ENCODE measurements at places on chromosomes 1 and 21.

- peak; percentile 59 for DNase-seq
Measured at GRCh38 chr1:201877877-201878401, 10.8 kb upstream of the SHISA4 start.

DNA sequence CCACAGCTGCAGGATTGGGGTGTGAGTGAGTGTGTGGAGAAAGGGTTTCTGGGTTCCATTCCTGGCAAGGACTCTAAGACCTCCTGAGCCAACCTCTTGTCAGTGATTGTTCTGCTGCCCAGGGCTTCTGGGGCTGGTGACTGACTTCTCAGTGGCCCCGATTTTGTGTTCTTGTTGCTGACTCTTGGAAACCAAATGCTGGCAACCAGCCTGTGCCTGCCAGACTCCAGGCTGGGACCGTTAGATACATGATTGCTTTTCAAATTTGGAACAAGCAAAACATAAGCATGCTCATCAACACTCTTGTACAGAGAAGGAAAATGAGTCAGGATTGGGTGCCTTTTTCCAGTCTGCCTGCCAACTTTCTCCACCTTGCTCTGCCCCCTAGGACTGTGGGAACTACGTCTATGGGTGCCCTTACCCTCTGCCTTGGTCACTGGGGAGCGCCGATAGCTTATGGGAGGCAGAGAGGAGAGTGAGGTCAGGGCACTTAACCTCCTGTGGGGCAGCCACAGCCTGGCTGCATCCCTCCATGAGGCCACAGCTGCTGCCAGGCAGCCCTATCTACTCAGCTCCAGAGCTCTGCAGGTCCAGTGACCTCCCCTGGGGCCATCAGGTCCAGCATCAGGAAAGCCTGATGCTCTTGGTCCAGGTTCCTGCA lies 39.3 kb upstream of the EPS8L3 start:
- DNase-seq: no peak

DNA sequence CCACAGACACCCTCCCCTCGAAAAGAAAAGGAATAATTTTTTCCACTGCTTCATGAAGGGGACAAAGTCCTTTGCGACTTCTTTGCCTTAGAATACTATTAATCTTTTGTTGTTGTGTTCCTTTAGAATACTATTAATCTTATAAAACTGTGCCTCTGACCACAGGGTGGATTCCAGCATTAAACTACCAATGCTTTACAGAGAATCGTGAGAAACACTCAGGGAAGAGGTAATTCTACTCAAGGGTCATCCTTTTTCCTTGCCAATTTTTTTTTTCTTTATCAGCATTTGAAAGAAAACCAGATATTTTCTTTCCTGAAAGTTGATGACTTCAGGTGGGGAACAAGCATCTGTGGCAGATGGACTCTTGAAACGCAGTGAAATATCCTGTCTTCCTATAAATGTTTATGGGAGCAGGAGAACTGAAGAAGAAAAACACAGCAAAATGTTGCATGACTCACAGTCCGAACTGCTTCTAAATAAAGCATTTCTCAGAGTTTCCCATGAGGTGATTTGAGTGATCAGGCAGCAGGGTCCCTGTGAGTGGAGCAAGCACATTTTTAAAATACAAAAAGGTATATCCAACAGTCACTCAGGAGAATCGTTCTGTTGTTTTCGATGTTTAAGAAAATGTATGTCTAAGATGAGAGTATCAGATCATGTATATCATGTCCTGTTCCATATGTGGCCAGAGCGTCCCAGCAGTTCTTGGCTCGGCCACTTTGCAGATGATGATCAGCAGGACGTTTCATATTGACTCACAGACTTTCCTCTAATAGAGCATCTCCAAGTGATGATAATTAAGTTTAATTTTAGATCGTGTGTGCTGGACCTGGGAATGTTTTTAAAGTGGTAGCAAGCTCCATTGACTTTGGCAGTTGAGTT lies 154.2 kb upstream of the RUNX1 start:
- peak; percentile 58 for DNase-seq

DNA sequence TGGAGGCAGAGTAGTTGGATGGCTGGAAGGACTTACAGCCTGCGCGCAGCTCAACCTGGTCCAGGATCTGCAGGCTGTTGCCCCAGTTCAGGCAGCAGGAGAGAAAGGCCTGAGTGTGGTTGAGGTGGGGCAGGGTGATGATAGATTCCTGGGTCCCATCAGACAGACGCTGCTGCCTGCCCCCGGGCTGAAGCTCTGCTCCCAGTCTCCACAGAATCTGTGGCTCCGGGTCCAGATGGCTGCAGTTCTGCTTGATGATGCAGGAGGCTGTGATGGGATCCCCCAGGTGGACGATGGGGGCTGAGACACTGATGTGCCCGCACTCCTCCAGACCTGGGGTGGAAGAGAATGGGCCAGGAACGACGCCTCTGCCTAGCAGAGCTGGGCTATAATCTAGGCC lies 7.4 kb downstream of the CSF3R start:
- DNase-seq: no peak

DNA sequence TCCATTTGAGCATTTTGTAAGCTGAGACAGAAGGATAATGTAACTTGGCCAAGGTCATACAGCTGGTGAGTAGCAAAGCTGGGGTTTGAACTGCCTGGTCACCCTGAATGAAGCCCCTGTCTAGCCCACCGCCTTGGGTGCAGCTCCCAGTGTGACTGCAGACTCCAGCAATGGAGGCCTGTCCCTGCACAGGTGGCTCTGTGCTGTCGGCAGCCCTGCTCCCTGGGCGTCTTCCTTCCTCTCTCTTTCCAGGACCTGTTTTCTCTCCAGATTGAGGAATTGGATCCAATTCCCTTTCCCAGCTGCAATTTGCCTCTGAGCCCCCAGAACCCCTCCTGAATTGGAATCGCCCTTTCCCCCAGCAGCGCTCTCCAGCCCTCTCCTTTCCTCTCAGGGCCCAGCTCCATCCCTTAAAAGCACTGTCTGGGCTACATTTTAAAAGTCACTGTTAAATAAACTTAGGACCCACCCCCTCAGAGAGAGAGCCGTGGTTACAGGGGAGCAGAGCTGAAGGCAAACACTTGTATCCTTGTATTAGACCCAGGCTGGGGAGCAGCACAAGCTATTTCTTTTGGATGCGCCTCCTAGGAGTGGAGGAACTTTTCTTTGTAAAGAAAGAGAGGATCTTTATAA lies 161.4 kb upstream of the LMO4 start:
- DNase-seq: no peak

- DNase-seq: no peak
Measured at GRCh38 chr1:9397997-9398526, 105.4 kb downstream of the SPSB1 start.

GRCh38 chr1:216824511-216824910 lies 101.3 kb upstream of the ESRRG start:
- no peak for DNase-seq

- peak; percentile 68 for DNase-seq
Measured at GRCh38 chr1:54934869-54935268, 45.6 kb upstream of the TMEM61 start.

DNA sequence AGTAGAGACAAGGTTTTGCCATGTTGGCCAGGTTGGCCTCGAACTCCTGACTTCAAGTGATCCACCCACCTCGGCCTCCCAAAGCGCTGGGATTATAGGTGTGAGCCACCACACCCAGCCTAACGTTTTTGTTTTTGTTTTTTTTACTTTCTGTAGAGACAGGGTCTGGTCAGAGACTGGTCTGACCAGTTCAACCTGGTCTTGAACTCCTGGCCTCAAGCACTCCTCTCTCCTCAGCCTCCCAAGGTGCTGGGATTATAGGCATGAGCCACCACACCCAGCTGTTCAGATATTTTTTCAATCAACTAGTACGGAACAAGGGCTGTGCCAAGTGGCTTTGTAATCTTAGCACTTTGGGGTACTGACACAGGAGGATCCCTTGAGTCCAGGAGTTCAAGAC lies 209.5 kb downstream of the RERE start:
- DNase-seq: no peak

- DNase-seq: no peak
Measured at GRCh38 chr1:240363315-240363714, 248.6 kb downstream of the GREM2 start.

DNA sequence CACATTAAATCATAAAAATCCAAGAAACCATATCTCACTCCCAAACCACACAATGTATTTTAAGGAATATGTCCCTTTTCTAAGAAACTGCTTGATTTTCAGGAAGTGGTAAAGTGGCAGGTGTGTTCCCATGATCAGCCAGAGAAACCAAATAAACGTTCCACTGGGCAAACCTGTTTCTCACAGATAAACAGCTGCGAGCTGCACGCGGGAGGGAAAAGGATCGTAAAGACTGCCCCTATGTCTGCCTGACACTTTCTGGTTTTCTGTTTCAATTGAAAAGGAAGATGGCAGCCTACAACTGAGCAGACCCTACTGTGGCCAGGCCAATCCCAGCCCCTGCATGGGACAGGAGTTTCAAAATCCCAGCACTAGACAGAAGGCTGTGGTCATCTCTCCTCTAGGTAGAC lies 36.6 kb downstream of the HIVEP3 start:
- DNase-seq: no peak

- DNase-seq: no peak
Measured at GRCh38 chr1:13817906-13818305, 117.9 kb downstream of the PRDM2 start.

GRCh38 chr1:21355956-21356355 lies 65.7 kb upstream of the ECE1 start:
- DNase-seq: no peak

GRCh38 chr21:31008355-31008754 lies 29.9 kb downstream of the KRTAP19-8 start:
- DNase-seq: no peak

DNA sequence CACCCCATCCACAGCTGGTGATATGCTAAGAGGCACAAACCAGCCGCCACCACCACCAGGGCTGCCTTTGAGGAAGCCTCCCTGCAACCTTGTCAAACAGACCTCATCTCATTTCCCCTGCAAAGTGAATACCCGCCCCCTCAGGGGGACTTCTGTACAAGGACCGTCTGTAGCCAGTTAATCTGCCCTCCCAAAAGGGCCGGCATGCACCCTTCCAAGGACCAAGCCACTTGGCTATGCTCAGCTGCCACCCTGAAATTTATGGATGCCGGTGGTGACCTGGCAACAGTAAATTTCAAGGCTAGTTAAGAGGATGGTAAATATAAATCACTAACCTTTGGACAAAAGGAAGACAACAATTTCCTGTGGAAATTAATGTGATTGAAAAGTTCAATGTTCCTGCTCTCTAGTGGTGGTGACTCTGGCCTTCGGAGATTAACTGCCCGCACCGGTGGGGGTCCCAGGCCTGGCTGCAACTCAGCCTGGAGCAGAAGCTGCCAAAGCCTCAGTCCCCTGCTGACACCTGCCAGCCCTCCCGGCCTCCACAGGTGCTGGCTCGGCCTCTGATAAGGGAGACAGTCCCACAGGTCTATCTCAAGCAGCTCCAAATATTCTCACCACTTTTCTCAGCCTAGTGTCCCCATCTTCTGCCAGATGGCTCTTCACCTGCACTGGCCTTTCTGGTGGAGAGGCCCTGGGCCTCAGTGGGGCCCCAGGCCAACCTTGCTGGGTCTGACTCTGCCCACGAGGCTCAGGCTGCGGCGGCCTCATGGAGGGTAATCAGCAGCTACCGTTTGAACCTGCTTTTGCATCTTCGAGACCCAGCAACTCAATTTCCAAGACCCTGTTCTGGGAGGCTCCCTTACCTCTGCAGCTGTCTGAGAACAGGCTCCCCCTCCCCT lies 12.2 kb downstream of the TMEM53 start:
- DNase-seq: no peak

DNA sequence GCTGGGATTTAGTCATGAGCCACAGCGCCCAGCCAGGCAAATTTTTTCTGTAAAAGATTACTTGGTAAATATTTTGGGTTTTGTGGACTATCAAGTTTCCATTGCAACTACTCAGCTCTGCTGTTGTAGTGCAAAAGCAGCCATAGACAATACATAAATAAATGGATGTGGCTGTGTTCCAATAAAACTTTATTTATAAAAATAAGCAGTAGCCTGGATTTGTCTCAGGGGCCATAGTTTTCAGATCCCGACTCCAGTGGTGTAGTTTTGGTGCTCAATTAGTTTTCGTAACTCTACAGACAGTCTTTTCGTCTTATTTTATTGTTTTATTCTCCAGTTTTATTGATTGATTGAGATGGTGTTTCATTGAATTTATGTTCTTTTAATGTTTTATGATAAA lies 80.1 kb upstream of the IVNS1ABP start:
- DNase-seq: no peak

DNA sequence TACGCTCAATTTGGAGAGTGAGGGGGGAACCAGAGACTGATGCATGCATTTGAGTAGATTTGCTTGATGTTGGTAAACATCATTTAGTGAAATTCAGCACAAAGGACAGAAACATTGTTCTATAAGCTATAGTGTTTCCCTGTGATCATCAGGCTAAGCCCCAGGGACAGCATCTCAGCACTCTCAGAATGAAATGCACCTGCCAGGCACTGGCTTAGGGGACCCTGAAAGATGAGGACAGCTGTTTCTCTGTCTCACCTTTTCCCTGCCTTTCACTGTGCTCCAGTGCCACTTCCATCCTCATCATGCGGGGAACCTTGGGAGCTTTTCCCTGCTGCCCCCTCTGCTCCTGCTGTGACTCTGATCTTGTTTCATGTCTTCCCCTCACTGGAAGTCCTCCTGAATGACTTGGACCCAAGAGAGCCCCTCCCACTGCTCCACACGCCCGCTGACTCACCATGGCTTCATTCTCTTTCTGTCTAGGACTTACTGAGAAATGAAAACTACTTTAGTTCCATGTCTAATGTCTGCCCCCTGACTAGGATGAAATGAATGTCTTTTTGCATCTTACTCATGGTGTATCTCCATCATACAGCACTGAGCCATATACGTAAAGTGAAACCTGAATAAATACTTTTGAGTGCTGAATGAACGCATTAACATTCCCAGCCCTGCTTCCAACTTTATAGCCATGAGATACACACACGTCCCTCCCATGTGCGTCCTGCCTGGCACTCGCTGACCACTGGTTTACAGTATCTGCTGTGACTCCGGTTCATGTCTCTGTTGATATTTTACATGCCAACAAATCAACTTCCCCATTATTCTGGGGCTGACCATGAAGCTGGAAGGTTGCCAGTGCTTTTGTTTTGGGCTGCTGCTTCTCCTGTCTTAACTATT lies 182.0 kb downstream of the PCP4 start:
- DNase-seq: peak; percentile 55

DNA sequence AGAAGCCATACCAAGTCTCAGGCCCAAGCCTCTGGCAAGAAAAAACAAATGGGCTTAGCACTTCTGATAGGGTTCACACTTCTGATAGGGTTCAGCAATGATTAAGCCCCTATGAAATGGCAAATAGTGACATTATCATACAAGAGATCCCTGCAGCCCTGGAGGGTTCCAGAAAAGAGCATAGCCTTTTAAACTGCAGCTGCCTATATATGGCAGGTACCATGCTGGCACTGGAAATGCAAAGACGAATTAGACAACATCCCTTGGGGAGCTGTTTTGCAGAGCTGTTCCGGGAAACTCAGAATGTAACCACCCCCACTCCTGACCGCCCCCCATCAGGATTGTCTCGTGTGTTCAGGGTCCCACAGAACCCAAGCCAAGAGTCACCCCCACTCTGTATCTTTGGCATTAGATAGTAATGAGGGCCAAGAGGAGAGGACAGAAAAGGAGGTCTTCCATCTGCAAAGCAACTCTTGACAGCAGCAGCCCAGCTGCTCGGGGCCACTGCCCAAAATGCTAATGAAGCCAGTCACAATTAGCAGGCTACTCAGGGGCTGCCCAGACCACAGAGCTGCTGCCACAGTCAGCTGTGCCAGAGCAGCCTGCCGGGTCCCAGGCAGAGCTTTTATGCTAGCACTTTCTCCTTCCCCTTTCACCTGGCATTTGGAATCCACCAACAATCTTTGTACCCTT lies 50.9 kb downstream of the ITPKB start:
- DNase-seq: no peak

GRCh38 chr1:7869136-7869920 lies 16.5 kb upstream of the UTS2 start:
- no peak for DNase-seq
